ENCODE measurements at places on chromosomes 2 and 18.

DNA sequence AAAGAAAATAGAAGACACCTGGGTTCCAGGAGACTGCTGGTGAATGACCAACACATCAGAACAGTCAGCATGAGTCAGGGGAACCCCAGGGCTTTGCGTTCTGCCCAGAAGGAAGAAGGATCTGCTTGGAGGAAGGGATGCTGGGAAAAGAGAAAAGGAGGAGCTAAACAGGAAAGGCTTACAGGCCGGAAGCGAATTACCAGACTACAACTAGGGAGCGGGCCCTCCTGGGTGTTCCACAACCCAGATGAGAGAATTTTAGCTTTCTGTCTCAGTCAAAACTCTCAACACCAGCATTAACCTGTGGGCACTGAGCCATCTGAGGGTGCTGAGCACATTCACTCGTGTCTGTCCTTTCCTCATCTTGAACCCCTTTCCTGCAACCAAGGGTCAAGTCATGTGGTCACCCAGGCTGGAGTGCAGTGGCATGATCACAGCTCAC lies 19.2 kb downstream of the CDC42EP3 start:
- no peak for DNase-seq

DNA sequence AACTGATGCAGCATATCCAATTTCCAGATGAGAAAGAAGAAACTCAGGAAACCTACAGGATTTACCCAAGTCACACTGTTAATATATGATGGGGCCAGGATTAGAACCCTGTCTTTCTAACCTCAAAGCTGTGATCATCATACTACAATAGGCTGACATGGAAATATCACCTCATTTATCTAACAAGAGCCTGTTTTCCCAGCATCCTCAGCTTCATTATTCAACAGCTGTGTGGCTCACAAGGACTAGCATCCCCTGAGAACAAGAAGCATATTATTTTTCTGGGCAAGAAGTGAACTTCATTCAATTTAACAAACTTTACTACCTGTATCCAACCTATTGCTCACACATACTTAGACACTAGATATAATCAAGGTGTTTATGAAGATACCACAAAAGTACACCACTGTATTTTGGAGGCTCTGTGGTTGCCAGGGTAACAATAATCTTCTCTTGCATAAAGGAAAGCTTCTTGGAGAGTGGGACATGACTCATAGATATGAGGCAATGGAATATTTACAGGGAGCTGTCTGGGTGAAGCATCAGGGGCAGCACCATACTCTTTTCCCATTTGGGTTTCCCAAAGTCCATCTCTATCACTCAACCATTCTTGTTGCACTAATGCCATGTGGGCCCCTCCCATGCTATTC lies 218.2 kb downstream of the RAD51AP2 start:
- DNase-seq, result no peak

DNA sequence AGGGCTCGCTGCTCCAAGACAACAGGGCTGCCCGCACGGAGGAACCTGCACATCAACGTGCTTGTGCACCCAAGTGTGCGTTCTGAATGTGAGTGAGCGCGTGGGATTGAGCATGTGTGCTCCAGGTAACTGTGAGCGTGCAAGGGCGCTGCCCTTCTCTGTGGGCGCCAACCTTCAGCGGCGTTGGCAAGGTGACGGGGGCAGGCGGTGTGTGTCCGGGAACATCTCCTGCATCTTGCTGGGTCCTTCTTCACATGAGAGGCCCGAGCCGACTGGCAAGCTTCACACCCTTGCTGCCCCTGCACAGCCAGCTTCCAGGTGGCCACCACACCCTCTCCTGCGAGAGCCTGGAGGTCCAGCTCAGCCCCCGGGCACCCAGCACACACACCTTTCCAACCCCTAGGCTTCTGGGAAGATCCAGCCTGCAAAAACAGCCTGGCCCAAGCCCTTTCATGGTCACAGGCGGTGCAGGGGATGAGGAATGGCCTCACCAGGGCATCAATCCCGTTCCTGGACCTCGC lies 220.9 kb downstream of the HDAC4 start:
- DNase-seq, result no peak

DNA sequence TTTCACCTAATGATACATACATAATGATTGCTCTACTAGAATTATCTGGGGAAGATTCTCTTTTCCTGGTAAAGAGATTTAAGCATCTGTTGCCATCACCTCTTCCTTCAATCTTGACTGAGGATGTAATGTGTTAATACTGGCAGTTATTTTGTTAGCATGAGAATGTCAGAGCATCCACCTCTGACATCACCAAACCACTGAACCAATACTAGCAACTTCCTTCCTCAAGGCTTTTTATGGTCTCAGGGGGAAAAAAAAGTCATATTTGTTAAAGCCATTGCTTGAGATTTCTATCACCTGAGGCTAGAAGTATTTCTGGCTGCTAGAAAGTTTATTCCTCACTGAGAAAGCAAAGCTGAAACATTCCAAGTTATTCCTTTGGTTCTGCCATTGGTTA lies 48.5 kb downstream of the DSEL start:
- DNase-seq, result no peak

GRCh38 chr2:141048951-141049350 lies 1081.9 kb downstream of the LRP1B start:
- DNase-seq, result no peak

DNA sequence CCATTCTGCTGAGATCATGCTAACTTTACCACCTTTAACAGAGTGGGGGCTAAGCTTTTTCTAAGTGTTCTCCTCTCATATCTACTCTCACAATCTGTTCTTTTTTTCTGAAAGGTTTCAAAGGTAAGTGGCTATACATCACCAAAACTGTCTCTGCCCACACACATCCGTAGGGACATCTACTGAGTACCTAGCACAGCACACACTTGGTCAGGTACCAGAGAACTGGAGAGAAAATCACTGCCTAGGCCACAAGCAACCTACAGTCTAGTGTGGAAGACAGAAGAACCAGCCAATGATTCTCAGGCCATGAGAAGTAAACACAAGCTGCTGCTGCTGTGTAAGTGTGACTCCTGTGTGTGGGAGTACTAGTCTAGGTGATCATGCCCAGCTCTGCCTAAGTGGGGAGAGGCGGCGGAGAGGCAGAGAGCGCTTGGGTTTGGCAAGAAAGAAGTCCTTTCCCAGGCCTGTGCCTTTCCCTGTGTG lies 176.1 kb upstream of the ZFP36L2 start:
- DNase-seq, result no peak
